GM12892 (cell line): ENCODE measurements at places on chromosomes 1 and 21.

- DNase-seq: no peak
Observed at GRCh38 chr21:40931197-40931596, 84.2 kb upstream of the DSCAM start.

GRCh38 chr1:3902571-3903091 is 2.6 kb upstream of the C1orf174 start:
- no peak for DNase-seq

DNA sequence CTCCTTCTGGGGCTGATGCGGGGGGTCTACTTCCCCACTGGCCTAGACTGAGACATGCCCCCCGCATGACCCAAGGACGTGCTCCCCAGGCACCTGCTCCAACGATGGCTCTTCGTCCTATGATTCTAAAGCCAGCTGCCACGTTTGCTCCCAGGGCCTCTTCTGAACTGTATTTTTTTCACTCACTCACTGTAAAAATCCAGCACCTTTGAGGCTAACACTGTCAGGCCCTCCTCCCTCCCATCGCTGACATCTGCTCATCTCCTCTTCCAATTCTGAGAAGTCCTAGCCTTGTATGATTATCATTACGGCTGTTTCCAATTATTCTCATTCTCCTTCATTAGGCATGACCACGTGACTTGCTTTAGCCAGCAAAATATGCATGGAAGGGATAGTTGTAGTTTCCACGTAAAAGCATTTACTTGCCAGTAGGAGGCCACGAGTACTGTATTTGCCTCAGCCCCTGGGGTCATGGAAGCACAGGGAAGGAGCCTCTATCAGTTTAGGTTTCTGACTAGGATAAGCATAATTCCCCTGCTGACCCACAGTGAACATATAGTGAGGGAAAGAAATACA is 19.1 kb upstream of the EDN2 start:
- DNase-seq: no peak

DNA sequence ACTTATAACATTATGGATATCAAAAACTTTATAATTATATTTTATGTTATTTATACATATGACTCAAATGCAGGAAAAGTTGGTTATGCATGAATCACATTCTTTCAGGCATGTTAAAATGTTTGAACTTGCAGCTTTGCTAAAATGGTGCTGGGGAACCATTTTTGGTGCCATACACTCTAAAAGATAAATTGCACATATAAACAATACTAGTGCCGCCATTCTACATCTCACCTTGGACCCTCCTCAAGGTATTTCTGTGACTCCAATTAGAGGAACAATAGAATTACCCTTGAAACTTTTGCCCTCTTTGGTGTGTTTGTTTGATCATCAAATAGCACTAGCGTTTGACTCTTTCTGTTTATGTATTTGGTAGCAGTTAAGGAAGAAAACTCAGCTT is 997 bp downstream of the PRKACB start:
- no peak for DNase-seq

- DNase-seq: no peak
Observed at GRCh38 chr1:194055536-194055935, 869.1 kb upstream of the B3GALT2 start.

DNA sequence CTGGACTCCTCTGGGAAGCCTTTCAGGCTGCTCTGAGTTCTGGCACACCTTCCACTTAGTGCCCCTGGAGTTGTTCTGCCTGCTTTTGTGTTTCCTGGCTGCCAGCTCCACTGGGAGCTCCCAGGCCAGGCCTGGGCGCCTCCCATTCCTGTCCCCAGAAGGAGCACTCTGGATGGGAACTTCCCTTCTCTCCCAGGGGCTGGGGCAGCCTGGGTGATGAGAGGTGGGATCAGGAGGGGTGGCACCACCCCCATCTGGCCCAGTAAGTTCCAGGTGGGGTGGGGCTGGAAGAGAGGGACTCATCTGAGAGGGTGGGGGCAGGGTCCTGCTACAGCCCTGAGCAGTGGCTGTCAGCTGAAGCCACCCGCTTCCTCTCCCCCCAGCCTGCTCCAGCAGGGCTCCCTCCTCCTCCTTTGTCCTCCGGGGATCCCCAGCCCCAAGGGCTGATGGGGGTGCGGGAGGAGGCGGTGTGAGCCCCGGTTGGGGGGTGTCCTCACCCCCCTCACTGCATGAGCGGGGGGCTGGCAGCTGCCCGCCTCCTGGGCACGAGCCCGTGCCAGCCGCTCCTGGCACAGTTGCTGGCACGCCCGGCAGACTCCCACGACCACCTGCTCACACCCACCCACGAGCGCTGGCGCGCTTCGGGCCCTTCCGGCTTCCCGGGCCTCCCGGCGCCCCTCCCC is 4.7 kb downstream of the FOXO6 start:
- no peak for DNase-seq

DNA sequence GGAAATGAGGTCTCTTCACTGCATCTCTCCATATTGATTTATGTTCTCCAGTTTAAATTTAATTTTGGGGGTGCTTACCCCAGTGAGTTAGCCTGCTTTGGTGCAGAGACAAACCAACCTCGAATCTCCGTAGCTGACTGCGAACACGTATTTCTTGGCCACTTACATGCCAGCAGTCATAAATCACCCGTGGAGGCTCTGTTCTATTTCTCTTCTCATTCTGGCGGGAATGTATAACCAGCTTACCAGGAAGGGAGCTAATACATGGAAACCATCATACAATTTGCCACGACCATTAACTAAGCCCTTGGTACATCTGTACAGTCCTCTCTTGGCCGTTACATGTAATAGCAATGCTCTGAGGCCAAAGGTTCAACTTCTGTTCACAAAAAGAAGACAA is 148.0 kb downstream of the PLA2G4A start:
- no peak for DNase-seq

DNA sequence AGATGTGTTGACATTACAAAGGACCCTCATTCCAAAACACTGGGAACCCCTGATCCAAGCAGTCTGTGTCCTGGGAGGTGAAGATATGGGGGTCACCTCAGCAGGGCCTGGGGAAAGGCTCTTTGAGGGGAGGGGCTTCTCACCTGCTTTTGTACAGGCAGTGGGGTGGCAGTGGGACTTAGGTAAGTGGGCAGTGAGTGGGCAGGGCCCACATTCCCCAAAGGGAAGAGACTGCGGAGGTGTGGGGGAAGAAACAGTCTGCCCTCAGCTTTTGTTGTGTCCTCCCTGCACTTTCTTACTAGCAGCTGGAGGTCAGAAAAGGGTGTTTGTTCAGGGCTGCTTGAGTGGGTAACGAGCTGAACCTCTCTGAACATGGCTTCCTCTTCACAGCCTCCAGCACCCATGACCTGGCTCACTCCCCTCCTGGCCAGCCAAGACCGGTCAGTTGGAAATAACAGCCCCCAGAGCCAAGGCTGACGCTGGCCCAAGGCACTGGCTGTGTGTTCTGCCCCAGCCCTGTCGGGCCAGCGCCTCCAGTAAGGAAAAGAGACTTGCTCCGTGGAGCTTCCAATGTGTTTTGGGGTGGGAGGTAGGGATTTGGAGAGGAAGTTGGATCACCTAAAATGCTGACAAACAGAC is 173.5 kb downstream of the PSMG1 start:
- DNase-seq: no peak

DNA sequence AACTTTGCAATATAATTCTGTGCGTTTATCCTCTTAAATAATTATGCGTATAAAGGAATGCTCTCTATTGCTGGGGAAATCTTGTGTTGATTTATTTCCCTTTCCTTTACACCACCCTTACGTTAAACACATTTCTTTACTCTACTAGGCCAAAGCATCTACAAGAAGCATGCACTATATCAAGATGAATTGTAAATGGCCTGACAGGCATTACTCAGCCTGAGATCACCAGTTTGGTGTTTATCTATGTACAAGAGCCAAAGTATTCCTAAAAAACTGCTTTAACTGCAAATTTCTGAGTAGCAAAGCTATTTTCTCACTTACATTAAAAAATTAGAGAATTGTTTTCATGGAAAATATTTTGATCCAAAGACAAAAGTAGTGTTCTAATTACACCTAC is 114.8 kb downstream of the TYW3 start:
- no peak for DNase-seq

DNA sequence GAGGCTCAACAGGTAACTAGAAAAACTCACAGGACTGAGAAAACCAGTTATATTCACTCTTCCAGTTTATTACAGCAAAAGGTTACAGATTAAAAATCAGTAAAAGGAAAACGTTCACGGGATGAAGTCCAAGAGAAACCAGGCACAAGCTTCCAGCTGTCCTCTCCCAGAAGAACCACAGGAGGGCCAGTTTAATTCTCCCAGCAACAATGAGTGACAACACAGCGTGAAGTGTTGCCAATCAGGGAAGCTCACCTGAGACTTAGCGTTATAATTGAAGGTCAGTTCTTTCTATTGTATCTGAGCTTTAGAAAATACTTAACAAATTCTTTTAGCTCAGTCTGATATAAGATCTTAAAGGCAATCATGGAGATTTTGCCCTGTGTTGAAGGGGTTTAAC is 65.2 kb upstream of the TNR start:
- no peak for DNase-seq

DNA sequence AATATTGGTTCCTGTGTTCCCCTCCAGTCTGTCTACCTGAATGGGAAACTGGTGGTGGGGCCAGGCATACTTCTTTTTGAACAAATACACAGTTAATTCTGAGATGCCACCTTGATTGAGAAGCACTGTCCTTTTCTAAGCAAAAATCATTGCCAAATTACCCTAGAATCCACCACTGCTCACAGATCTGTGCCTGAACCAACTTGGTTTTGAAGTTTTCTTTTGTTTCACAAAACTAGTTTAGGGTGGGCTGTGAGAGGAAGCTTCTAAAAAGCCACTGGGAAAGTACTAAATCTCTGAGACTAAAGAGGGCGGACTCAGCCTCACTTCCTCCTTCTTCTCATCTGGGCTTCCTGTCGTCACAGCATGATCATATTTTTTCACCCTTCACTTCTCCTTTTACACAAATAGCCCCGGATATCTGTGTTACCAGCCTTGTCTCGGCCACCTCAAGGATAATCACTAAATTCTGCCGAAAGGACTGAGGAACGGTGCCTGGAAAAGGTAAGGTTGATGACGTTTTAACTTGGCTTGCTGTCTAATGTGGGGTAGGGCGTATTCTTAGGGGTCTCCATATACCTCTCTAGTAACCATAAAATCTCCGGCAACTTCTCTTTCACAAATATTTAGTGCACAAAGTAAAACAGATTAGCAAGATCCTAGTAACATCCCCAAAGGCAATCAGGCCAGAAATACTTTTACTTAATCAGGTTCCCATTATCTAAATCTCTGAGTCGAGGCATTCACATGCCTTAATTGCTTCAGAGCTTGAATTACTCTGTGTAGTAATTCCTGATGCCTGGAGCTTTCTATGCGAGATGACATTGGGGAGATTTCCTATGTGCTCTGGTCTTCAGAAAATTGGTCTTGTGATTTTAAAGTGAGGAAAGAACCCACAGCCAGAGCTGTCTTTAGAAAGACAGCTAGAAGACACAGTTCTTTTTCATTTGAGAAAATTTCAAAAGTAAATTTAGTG is at the start of gene CD53:
Gene CD53 (plus strand): TSS at position 404 of the 976 bp plus-strand sequence. CDS start 18,261 bp downstream, outside the sequence.
- DNase-seq: no peak

- DNase-seq: no peak
Observed at GRCh38 chr1:7785108-7785507, 1.0 kb downstream of the PER3 start.

DNA sequence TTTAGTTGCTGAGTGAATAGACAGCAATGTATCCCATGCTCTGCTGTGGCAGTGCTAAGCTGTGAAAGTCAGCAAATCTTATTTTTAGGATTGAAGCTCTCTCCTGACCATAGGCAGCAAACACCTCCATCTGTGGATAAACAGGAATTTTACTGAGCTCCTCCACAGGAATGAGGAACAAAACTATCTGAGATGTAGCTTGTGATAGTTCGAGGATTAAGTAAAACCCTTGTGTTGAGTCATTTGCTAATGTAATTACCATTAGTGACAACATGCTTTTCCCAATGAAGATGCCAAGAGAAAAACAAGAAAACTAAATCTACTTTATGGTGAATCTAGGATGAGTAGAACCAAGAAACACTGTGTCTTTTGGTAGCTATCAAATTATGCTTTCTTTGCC is 122.7 kb downstream of the CLEC20A start:
- no peak for DNase-seq

GRCh38 chr1:175466556-175466955 is 274.0 kb upstream of the KIAA0040 start:
- DNase-seq: no peak

GRCh38 chr1:199995096-199995685 is 32.3 kb upstream of the NR5A2 start:
- no peak for DNase-seq

GRCh38 chr1:201481761-201482493 is 12.9 kb upstream of the PHLDA3 start:
- peak; percentile 90 for DNase-seq

- DNase-seq: no peak
Observed at GRCh38 chr1:56019472-56019871, 559.9 kb downstream of the PLPP3 start.
